Activated T-cell treated with anti-CD3 and anti-CD28 coated beads, Interleukin-2, amount 50 U/mL, for 24 hours (primary cell): ENCODE measurements at places on chromosomes 1 and 21.

- DNase-seq = no peak
These were observed 90.9 kb upstream of the RUNX3 start for GRCh38 chr1:25020851-25021590.

GRCh38 chr1:119815361-119815760 is 4.1 kb upstream of the REG4 start:
- DNase-seq = no peak

DNA sequence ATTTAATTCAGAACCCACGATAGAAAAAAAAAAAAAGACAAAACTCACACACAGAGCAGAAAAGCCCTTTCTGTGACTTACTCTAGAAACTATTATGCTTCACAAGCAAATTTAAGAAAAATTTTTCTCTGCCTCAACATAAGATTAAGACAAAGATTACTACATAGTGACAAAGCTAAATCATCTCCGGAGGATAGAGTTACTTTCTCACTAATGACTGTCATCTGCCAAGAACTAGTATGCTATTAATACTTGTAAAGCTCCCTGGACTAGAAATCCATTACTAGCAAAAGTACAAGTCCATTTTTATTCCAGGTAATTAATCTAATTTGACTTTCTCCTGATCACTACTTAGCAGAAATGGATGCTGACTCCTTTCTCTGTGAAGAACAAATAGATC is 25.9 kb downstream of the GREM2 start:
- no peak for DNase-seq

- DNase-seq = no peak
These were observed 116.3 kb downstream of the AK5 start for GRCh38 chr1:77398152-77398551.

- DNase-seq = no peak
These were observed 722 bp upstream of the PODN start for GRCh38 chr1:53061123-53061858.

DNA sequence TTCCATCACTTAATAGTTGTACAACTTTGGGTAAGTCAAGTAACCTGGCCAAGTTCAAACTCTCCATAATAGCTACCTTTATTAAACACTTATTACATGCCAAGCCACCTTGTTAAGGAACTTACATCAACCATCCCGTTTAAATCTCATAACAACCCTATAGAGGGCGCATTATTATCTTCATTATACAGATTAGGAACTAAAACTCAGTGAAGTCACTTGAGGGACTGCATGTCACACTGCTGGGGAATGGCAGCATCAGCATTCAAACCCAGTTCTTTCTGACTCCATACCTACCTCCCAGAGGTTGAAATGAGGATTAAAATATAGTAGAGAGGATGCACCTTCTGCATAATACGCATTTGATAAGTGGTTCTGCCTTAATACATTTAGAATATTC is 47.1 kb upstream of the PLA2G2C start:
- no peak for DNase-seq
